ENCODE measurements at places on chromosomes 16 and 17.

DNA sequence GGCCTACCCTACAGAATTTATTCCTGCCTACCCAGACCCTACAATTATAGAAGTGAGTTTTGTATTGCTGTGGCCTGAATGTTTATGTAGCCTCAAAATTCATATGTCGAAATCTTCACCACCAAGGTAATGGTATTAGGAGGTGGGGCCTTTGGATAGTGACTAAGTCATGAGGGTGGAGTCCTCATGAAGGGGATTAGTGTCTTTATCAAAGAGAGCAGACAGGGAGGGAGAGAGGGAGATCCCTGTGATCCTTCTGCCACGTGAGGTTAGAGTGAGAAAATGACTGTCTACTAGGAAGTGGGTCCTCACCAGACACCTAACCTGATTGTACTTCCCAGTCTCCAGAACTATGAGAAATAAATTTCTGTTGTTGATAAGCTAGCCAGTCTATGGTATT, 981 bp upstream of the DUXB start:
- no peak for DNase-seq

GRCh38 chr17:83062011-83062817, 17.2 kb upstream of the METRNL start:
- no peak for DNase-seq

DNA sequence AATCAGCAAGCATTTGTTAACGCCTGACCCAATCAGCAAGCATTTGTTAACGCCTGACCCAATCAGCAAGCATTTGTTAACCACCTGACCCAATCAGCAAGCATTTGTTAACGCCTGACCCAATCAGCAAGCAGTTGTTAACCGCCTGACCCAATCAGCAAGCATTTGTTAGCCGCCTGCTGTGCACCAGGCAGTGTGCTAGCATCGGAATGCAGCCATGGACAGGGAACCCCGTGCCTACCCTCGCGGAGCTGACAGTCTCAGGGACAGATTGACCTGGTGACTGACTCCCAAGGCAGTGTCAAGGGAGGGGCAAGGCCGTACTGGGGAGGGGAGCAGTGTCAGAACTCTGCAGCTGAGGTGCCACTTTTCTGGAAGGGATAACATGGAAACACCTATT, 66.9 kb downstream of the ABR start:
- no peak for DNase-seq

DNA sequence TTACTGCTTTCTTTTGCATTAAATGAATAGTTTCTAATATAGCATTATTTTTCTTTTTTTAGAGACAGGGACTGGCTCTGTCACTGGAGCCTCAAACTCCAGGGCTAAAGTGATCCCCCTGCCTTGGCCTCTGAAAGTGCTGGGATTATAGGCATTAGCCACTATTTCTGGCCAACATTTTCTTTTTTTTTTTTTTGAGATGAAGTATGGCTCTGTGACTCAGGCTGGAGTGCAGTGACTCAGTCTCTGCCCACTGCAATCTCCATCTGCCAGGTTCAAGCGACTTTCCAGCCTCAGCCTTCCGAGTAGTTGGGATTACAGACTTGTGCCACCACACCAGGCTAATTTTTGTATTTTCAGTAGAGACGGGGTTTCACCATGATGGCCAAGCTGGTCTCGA, 2.0 kb upstream of the DUXB start:
- DNase-seq, result no peak

- DNase-seq, result no peak
Observed at GRCh38 chr17:66386498-66387351, 84.3 kb downstream of the PRKCA start.

- DNase-seq, result no peak
Observed at GRCh38 chr16:496097-496886, 31.2 kb upstream of the CAPN15 start.

GRCh38 chr16:69404275-69404805, 18.5 kb upstream of the TERF2 start:
- DNase-seq, result no peak

DNA sequence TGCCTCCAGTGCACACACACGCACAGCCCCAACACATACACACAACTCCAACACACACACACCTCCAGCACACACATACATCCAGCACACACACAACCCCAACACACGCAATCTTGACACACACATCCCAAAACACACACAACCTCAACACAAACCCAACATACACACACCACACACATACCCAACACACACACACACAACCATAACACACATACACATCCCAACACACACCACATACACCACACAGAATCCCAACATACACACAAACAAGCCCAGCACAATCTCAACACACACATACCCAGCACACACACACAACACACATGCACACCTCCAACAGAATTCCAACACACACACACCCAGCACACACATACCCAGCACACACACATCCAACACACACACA, 301.1 kb downstream of the ABCC12 start:
- DNase-seq, result no peak

- DNase-seq, result no peak
Observed at GRCh38 chr17:80924111-80924806, 67.4 kb upstream of the CHMP6 start.
